Testis (tissue), 5 donors: ENCODE measurements at places on chromosomes 2 and 18. TPM values are rescaled to one million over a fixed set of nuclear protein-coding genes. Genes with fewer than 3 reads are reported as not detected.

TCF23 gene
- 5.5 TPM for total RNA-seq

C2orf78 gene
- total RNA-seq = 18.6 TPM

SERPINB11 gene
- total RNA-seq = 2.0 TPM

SLC5A7 gene
- 0.37 TPM for total RNA-seq

TMEM178A gene
- total RNA-seq = 5.7 TPM

SLC14A1 gene
- total RNA-seq = 0.50 TPM

DOK6 gene
- total RNA-seq = 8.5 TPM

OR6B2 gene
- not detected for total RNA-seq

EPB41L3 gene
- 403 TPM for total RNA-seq

GPR45 gene
- total RNA-seq = not detected

SDC1 gene
- total RNA-seq = 8.7 TPM

AQP12A gene
- not detected for total RNA-seq

TMEM169 gene
- 0.31 TPM for total RNA-seq

GDF7 gene
- total RNA-seq = 0.62 TPM

OSBPL6 gene
- 3.8 TPM for total RNA-seq

ST6GAL2 gene
- total RNA-seq = 95.6 TPM
